SK-N-DZ (cell line): ENCODE measurements at places on chromosomes 6 and 20.

DNA sequence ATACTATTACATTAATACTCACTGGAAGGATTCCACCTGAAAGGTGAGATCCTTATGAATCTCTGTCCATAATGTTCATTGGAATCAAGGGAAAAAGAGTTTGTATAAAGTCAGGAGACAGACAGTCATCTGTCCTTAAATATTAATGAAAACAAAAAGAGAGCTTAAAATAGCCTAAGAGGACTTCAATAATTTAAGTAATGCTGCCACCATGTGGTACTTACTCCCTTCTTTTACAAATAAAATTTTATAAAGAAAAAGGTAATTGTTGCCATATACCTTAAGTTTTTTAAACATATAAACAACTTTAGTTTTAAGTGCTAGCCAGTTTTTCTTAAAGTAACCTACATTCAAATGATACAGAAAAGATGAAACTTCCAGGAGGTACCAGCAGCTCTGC is 5.1 kb downstream of the BLOC1S5 start:
- no peak for DNase-seq

DNA sequence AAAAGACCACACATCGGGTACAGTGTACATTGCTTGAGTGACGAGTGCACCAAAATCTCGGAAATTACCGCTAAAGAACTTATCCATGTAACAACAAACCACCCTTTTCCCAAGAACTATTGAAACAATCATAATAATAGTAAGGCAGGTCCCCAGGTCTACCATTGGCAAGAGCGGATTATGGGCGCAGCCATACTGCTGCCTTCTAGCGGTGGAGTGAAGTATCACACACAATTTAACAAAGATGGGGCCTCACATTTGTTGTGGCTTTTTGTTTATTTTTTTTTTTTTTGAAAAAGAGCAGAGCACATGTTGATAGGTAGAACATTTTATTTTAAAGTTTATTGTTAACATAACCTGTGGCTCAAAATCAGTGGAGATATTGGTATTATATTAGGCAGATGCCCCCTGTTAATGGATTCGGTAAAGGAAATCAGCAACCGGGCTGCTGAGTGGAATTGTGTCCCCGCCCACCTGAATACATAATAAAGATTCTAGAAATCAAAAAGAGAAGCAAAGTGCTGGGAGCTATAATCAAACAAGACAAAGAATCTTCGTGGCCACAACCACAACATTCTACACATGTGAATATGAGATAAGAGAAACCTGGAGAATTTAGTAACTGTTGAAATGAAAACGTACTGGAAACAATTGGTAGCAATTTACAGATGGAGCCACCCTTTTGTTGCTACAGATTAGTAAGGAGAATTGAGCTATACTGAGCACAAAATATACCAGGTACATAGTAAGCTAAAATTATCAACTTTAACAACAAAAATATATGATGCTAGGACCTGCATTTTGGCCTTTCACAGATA is 94.2 kb upstream of the EXOC2 start:
- DNase-seq, result no peak

DNA sequence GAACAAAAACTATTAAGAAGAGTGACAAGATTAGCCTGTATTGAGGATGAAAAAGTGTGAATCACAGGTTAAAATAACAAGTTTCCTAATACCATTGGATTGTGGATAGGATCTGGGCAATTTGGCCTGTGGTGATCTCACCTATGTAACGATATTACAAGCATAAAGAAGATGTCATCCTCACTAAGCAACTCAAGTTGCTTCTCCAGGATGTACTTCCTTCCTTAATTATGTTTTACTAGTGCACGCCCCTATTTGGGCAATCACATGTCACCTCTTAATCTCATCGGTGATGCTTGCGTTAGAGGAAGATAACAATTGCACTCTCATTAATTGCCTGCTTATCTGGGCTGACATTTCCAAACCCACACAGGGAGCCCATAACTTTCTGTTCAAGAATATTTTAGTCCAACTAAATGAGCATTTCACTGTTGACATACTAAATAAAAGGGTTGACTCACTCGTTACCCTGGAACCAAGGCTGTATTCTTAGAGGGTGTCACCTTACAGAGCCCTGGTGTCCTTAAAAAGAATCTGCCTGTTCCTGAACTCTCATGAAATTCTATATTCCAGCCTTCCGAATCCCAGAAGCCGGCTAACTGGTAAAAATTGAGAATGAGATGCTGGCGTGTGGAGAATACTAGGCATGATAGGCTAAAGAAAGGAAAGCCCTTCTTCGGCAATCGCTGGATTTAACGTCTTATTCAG is 88.2 kb upstream of the ATXN1 start:
- peak; percentile 23 for DNase-seq

- DNase-seq, result no peak
Observed at GRCh38 chr6:23498013-23498412, 628.0 kb upstream of the NRSN1 start.

GRCh38 chr6:38193051-38193450 is 373.5 kb downstream of the ZFAND3 start:
- DNase-seq, result no peak

DNA sequence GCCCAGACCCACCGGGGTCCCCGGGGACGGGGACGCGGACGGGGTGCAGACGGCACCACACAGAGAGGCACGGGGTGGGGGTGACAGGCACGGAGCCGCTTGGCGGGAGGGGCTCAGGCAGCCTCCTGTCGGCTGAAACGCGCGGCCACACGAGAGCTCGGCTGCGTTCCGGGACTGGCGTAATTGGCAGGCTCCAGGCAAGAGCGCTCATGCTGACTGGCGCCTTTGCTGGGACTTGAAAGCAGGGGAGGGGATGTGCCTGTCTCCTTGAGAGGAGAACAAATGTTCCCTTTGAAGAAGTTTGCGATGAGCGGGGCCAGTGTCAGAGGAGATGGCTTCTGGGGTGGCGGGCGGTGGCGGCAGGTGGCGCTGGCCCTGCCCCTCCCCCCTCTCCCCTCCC is 25.8 kb downstream of the BHLHE23 start:
- no peak for DNase-seq

DNA sequence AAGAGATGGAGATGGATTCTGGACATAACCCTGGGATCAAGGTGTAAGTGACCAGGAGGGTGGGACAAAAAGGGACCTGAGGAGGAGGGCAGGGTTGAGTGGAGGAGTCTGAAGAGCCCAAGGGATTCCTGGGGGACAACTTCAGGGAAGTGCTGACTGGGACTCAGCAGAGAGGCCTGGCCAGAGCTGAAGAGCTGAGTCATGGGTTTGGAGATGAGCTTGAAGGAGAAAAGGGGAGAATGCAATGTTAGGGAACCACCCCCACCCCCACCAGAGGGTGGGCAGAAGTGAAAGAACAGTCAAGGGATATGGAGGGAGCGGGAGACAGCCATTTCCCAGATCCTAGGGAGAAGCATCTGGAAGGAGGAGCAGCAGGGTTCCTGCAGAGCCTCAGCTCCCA is 55.2 kb downstream of the INSM1 start:
- DNase-seq, result no peak

DNA sequence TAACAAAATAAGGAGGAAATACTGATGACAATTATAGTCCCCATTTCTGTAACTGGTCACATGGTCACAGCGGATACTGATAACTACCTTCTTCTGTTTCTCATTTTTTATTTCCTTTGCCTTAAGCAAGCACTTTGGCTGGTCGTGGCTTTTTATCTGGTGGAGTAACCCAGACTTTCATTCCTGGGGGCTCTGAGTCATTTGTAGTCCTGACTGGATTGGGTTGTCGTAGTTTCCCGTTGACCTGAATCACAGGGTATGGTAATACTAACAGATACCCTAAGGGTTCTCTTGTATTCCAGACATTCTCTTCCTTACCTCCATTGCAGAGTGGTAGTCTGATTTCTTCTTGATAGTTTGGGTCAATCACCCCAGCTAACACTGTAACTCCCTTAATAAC is 500.3 kb upstream of the ADGRB3 start:
- no peak for DNase-seq

GRCh38 chr6:3793545-3793944 is 42.0 kb upstream of the PXDC1 start:
- DNase-seq, result no peak

GRCh38 chr20:40610730-40611129 is 78.3 kb downstream of the MAFB start:
- no peak for DNase-seq

- DNase-seq, result no peak
Observed at GRCh38 chr6:29294499-29294914, 7.0 kb upstream of the OR14J1 start.

- peak; percentile 48 for DNase-seq
Observed at GRCh38 chr6:38671885-38672467, 31.0 kb downstream of the GLO1 start.

GRCh38 chr6:21441386-21441785 is 152.2 kb upstream of the SOX4 start:
- DNase-seq, result no peak

DNA sequence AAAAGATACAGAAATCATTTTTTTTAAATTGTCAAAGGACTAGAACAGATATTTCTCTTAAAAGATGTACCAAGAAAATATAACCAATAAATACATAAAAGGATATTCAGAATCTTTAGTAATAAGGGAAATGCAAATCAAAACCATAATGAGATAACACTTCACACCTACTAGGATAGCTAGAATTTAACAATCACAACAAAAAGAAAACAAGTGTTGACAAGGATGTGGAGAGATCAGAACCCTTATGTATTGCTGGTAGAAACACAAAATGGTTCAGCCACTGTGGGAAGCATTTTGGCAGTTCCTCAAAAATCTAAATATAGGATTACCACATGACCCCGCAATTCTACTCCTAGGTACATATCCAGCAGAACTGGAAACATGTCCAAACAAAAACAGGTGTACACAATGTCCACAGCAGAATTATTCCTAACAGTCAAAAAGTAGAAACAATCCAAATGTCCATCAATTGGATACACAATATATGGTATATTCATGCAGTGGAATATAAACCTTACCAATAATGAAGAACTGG is 211.0 kb downstream of the LRFN2 start:
- no peak for DNase-seq

DNA sequence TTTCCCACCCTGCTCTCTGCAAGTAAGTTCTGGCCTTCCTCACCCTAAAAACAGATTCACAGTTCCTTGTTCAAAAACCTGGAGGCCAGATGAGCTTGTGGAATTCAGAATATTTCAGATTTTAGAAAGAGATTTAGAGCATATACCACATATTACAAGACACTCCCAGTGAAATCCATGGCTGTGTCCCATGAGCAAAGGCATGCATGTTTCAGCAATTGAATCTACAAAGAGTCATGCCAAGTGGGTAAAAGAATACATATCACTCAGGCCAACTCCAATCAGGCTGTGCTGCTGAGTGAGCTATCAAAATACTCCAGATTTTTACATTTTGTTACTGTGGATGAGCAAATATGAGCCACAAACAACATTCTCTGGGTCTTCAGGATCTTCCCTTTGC is 10.2 kb upstream of the NEDD9 start:
- no peak for DNase-seq

DNA sequence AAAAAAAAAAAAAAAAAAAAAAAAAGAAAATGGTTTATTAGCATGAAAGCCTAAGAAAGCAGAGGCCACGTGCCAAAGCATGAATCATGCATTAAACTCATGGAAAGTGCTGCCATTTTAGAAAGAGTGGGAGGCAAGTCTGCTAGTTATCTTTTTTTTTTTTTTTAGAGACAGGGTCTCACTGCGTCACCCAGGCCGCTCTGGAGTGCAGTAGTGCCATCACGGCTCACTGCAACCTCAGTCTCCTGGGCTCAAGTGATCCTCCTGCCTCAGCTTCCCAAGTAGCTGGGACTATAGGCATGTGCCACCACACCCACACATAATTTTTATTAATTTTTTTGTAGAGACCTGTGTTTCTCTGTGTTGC is 5.2 kb downstream of the VWA7 start:
- no peak for DNase-seq

- no peak for DNase-seq
Observed at GRCh38 chr6:26230351-26230750, 134.6 kb upstream of the BTN3A2 start.

DNA sequence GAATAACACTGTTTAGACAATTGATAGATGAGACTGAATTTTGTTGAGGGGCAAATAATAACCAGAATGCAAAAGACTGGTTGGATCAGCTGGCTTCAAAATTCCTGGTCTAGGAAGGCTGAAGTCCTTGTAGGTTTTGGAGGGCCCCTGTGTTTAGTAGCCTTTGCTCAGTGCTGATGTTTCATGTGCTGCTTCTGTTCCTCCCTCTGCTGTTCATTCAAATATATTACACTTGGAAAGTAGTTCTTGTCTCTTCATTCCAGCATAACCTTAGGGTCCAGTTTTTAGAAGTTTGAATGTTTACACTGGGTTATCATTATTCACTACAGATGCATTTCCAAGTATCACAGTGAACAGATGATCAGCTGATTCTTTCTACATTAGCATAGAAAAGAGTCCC is 72.5 kb downstream of the FLRT3 start:
- DNase-seq, result no peak

DNA sequence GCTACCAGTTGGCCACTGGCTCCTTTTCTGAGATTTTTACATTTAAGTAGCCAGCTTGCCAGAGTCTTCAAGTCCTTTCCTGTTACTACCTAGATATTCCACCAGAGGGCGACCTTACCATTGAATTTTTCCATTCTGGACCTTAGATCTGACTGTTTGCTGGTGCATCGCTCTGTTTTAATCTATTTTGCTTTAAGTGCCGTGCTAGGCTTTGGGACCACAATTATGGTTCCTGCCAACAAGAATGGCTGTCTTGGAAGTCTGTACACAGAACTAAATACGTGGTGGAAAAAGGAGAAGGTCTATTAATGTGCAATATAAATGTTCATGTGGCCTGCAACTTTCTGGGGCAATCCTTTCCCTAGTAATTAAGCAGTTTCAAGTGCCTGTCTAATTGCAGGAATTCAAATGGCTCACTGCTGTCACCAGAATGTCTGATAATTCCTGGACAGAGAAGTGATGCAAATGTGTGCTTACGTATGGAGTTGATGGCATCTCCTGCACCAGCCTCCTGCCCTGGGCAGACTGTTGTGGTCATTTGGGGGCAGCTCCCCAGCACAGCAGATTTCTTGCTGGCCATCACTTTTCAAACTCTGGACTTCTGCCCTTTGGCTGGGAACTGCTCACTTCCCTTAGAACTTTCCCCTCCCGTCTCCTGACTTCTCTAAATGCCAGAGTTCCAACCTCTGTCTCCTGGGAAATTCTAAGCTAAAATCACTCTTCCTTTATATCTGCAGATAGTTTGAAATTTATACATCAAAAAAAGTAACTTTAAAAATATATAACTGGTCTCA is 5.6 kb upstream of the HLA-DOA start:
- peak; percentile 80 for DNase-seq

DNA sequence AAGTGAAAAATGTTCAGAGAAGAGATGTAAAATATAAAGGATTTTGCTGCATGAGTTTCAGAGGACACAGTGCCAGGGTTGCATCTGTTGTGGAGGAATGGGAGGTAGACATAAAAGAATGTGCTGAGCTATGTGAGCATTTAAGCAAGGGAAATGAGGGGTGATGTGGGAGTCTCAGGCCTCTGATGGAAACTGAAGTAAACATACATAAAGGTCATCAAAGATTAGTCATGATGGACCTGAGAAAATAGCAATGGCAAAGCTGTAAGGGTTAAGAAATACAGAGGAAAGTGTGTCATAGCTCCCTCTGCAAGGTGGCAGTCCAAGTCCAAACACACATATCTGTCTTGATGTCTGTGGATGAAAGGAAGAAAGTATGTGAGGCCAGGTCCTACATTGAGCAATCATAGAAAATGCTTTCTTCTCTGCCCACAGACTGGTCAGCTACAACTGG is 306.6 kb upstream of the ECI2 start:
- DNase-seq, result no peak

- DNase-seq, result no peak
Observed at GRCh38 chr20:32589256-32589655, 4.1 kb upstream of the NOL4L start.
